ENCODE measurements at places on chromosomes 7 and 10.

DNA sequence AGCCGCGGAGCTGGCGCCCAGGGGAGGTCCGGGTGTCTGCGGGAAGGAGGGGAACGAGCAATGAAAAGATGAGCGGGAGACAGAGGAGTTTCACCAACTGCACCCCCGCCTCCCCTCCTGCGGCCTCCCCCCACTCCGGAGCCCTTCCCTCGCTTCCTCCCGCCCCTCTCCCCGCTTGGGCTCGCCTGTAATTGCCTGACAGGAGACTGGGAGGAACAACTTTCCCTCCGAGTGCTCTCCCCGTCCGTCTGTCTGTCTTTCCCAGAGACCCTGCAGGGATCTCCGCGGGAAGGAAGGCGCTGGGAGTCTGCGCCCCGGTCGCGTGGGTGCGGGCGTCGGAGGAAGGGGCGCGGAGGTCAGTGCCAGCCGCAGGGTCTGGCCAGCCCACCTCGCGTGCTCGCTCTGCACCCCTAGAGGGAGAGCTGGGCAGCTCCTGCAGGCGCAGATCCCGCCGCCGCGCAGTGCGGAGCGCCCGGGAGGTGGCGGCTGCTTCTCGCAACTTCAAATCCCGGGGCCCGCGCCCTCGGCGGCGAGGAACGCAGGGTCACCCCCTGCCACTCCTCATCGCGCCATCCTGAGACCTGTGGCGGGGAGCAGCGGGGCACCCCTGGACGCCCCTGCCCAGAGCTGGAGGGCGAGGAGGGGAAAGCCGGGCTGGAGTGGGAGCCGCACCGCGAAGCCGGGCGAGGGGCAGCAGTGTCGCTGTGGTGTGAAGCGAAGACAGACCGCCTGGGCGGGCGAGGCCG is 511 bp upstream of the NRP1 start:
- DNase-seq = peak; percentile 66

- no peak for DNase-seq
Observed at GRCh38 chr7:38775506-38776175, 133.3 kb downstream of the VPS41 start.

- no peak for DNase-seq
Observed at GRCh38 chr7:99258501-99258900, 14.1 kb upstream of the MYH16 start.

DNA sequence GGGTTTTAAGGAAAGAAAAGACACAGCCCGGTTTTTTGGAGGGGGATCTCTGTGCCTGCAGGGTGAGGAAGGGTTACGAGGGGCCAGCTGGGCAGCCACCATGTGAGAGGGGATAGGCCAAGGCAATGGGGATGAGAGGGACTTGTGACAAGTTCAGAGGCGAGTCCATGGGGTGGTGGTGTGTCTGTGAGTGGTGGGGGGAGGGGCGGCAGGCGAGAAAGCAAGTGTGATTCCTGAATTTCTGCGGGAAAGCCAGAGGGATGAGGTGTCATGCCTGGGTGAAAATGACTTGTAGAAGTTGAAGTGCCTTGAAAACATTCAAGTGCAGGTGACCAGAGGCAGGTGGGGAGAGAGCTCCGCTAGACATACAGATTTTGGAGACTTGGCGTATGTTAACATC is 61.0 kb upstream of the RNF32 start:
- DNase-seq = no peak

DNA sequence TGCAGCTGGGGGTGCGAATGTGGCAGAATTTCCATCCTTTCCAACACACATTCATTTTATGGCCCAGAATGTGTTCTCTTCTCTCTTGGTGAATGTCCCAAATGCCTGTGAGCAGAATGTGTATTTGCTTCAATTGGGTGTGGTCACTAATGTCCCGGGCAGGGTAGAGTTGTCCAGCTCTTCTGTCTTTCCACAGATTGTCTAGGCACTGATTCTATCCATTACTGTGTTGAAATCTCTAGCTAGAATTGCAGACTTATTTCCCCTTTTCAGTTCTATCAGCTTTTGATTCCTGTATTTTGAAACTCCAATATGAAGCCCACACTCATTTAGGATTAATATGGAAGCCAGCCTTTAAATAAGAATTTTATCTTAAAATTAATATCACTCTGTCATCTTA is 14.0 kb upstream of the AKR1E2 start:
- DNase-seq = no peak

GRCh38 chr7:30053068-30053467 is 24.9 kb downstream of the PLEKHA8 start:
- DNase-seq = no peak

DNA sequence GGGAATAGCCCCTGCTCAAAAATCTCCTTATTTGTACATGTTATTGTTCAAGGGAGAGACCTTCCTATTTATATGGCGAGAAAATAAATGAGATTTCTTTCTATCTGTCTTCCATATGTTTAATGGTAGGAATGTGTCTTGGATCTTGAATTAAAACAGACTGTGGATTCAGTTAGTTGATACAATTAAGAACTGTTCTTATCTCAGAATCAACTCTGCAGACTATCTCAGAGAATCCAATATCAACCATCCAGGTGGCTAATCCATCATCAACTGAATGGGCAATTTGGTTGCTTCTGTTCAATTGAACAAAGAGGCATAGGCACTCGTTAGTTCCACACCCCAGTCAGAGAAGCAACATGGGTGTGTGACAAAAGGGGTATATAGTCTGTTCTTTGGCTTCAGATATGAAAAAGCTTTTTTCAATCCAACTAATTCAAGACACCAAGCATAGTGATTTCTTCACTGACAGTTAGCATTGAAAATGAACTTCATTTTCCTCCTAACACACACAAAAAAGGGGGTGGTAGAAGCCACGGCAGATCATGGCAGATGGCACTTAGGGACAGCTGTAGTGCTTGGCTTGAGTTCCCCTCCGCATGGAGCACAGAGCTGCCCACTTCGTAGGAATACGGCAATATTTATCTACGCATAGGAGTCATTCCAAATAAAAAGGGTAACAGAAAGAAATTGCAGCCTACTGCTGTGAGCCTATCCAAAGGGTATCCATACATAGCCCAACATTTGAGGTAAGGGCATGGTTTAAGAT is 135.9 kb downstream of the KIAA1217 start:
- no peak for DNase-seq

DNA sequence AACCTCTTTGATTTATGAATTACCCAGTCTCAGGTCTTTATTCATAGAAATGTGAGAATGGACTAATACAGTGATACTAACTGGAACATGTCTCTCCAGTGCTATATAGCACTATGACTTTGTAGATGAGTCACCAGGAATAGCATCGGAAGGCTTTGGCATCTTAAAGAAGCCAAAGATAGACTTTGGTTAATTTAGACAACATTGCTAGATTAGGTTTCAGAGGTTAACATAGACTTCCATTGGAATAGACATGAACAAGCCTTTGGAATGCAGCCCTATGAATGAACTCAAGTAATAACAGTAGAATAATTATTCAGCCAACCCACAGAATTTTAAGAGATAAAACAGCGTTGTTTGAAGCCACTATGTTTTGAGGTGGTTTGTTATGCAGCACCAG is 169.2 kb downstream of the HGF start:
- no peak for DNase-seq

- no peak for DNase-seq
Observed at GRCh38 chr7:51300762-51301674, 15.6 kb downstream of the COBL start.

- DNase-seq = no peak
Observed at GRCh38 chr10:129694691-129695243, 227.7 kb downstream of the MGMT start.

DNA sequence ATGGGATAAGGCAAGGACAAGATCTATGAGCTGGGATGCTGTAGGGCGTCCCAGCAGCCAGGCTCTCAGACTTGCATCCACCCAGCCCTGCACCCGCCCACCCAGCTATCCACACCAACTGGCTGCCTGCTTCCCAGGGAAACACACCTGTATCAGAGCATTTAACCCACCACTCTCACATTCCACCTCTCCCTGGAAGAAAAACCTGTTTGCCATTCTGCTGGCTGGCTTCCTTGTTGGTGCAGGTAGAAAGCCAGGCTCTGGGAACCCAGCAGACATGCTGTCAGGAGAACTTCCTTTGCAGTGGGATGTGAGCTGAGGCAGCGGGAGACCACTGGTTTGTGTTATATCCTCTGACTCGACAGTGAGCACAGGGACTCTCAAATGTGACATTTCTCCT is 67.0 kb downstream of the FAM241B start:
- no peak for DNase-seq

- DNase-seq = no peak
Observed at GRCh38 chr7:28054531-28055160, 125.9 kb downstream of the JAZF1 start.

- no peak for DNase-seq
Observed at GRCh38 chr10:49631975-49632374, 18.1 kb downstream of the CHAT start.

GRCh38 chr7:44891791-44892190 is 6.5 kb upstream of the PURB start:
- DNase-seq = no peak

GRCh38 chr10:105855791-105856190 is 1214.7 kb downstream of the SORCS3 start:
- DNase-seq = no peak

GRCh38 chr7:149456506-149457421 is 4.1 kb downstream of the ZNF777 start:
- no peak for DNase-seq

- DNase-seq = no peak
Observed at GRCh38 chr10:131210181-131210580, 101.3 kb downstream of the TCERG1L start.

GRCh38 chr10:88278912-88279311 is 304.2 kb downstream of the RNLS start:
- no peak for DNase-seq

DNA sequence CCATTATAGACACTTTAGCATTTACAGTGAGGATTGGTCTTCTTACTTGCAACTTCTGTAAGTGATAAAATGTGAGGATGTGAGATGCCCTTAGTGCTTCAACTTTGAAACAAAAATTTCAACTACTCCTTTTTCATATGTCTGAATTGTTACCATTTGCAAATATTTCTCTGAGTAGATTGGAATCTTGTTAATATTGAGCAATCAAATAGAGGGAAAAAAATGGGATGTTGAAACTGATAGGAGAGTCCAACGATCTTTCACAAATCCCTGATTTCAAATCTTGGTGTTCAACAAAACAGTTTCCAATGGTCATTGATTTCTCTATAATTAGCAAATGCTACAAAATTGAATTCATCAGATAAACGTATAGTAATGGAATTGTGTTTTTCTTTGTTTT is 5.5 kb upstream of the SNX10 start:
- DNase-seq = no peak
